Vagina (tissue), 2 donors: ENCODE measurements at places on chromosomes 4 and X.

- no peak for DNase-seq
Observed at GRCh38 chrX:40105835-40106675, 8.3 kb upstream of the BCOR start.

- DNase-seq: no peak
Observed at GRCh38 chr4:177680308-177680707, 238.1 kb upstream of the AGA start.

DNA sequence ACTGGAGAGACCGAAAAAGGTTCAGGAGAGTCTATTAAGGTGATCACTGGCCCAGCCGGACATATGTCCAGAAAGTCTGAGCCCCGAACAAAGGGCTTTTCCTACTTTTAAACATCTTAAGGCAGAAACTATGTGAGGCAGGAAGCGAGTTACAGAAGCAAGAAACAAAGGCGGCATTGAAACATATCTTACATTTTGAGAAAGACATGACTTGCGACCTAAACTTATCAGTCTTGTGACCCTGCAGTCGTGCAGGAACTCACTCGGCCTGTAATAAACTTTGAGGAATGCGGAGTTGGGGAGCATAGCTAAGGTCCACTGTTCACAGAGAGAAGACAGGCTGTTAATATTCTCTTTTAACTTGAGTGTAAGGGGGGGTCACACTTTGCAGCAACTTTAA, 158.7 kb downstream of the TBX22 start:
- DNase-seq: no peak

DNA sequence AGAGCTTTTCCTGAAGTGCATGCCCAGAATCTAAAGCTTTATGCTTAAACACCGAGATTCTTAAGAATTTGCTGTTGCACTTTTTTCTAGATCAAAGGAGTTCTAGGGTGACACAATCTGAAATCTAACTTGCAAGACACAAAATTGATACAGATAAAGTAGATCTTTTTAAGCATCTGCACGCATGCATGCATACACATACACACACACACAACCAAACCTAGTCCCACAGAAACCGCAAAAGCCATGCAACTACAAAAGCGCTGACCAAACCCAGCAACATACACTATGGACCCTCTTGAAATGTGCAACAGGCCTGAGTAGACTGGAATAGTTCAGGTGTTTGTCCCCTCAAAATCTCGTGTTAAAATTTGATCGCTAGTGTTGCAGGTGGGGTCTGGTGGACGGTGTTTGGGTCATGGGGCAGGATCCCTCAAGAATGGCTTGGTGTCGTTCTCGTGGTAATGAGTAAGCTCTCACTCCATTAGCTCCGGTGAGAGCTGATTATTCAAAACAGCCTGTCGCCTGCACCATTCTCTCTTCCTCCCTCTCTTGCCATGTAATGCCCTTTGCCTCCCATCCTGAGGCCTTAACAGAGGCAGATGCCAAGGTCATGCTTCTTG, 52.7 kb downstream of the IRF2 start:
- DNase-seq: no peak

- no peak for DNase-seq
Observed at GRCh38 chr4:129176864-129177263, 80.9 kb downstream of the C4orf33 start.

DNA sequence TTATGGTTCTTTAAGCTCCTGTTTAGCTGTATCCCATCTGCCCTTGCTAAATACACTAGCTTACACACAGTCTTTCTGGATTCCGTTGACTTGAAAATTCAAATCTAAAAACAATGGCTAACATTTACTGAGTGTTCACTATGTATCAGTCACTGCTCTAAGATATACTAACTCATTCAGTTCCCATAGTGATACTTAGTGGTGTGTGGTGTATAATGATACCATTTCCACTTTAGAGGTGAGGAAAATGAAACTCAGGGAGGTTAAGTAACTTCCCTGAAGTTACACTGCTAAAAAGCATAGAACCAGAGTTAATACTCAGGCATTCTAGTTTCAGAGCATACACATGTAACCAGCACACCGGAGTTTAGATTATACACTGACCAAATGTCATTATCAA, 762.0 kb downstream of the GRID2 start:
- DNase-seq: no peak

- no peak for DNase-seq
Observed at GRCh38 chrX:14529290-14529989, at the start of gene GLRA2. TSS of gene GLRA2 (plus strand) at chrX:14529536. CDS start at chrX:14530058, 522 bp downstream.

GRCh38 chrX:7603387-7603786, 239.6 kb upstream of the VCX start:
- DNase-seq: no peak

GRCh38 chr4:38411092-38411491, 252.9 kb upstream of the KLF3 start:
- DNase-seq: no peak

- DNase-seq: no peak
Observed at GRCh38 chrX:437661-438390, 51.1 kb upstream of the PPP2R3B start.

GRCh38 chr4:5206016-5206790, 154.9 kb downstream of the STK32B start:
- peak; percentile 92 for DNase-seq

- DNase-seq: no peak
Observed at GRCh38 chrX:148416931-148417330, 83.5 kb upstream of the AFF2 start.

DNA sequence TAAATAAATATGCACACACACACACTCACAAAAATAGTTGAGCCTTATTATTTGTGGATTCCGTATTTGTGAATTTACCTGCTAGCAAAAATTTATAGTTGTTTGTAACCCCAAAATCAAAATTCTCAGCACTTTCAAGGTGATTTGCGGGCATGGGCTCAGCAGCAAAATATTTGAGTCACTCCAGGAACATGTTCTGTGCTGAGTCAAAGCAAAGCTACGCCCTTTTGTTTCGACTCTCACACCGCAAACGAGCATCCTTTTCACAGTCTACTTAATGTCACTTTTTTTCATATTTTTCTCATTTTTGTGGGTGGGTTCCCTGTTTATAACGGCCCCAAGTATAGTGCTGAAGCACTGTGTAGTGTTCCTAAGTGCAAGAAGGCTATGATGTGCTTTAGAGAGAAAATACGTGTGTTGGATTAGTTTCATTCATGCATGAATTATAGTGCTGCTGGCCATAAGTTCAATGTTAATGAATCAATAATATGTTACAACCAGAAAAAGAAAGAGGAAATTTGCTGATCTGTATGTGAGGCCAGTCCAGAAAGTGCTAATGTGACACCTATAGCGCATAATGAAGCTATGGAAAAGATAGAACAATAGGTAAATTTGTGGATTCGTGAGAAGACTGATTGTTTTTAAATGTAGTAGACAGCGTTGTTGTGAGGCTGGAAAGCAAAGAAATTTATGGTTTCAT, 723.2 kb upstream of the AGA start:
- no peak for DNase-seq

- no peak for DNase-seq
Observed at GRCh38 chrX:81377329-81377728, 175.4 kb downstream of the SH3BGRL start.

- no peak for DNase-seq
Observed at GRCh38 chrX:49287665-49288064, 15.8 kb upstream of the GAGE10 start.

GRCh38 chr4:123415977-123416376, 19.4 kb downstream of the SPRY1 start:
- no peak for DNase-seq

DNA sequence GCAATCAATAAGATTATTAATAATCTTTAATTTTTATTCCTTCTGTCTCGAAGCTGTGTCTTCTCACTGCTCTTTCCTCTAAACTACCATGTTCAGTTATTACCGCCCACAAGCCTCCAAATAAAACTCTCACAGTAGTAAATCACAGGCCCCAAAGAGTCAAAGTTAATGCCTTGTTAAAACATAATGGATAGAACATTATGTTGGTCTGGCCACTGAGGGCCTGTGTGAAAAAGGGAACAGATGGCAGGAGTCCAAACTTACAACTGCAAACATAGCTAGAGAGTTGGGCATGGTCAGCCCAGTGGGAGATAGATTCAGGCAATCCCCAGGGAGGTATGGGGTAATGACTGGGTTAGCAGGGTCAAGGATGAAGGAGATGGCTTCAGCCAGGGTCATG, 84.6 kb upstream of the TNIP3 start:
- DNase-seq: no peak

GRCh38 chr4:152467101-152467500, 68.8 kb downstream of the FBXW7 start:
- DNase-seq: no peak

- no peak for DNase-seq
Observed at GRCh38 chr4:87580057-87580456, 28.3 kb upstream of the DSPP start.

DNA sequence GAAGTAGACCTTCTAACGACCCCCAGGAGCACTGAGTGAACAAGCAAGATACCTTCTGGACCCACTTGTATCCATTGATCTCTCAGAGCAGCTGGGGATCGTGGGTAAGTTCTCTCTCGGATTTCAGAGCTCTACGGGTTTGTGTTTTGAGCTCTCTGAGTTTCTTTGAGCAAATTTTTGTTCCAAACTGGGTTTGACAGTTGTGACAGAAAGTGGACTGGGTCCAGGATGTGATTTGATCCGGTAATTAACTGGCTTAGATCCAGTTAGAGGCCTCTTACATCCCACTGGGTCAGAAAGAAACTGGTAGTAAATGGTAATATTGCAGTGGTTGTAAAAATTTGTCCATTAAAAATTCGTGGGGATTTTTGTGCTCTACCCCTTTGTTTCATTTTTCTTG, 459.2 kb downstream of the INPP4B start:
- DNase-seq: no peak

- no peak for DNase-seq
Observed at GRCh38 chr4:139763672-139764071, 98.1 kb downstream of the MGST2 start.

DNA sequence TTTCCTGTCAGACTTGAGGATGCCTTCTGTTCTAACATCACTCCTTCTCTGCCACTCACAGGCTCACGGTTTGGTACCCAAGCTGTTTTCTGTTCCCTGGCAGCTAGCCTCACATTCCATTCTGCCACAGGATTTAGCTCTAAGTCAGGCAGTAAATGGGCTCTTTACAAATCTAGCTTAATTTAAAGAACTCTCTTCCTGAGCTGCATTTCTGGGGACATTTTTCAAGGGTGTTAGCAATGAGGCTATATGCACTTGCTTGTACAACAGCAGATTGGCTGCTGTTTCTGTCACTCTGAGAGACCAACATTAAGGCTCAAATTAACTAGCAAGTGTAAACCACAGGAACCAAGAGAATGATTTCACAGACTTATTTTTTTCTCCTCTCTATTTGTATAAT, 337.8 kb upstream of the NOCT start:
- DNase-seq: no peak

DNA sequence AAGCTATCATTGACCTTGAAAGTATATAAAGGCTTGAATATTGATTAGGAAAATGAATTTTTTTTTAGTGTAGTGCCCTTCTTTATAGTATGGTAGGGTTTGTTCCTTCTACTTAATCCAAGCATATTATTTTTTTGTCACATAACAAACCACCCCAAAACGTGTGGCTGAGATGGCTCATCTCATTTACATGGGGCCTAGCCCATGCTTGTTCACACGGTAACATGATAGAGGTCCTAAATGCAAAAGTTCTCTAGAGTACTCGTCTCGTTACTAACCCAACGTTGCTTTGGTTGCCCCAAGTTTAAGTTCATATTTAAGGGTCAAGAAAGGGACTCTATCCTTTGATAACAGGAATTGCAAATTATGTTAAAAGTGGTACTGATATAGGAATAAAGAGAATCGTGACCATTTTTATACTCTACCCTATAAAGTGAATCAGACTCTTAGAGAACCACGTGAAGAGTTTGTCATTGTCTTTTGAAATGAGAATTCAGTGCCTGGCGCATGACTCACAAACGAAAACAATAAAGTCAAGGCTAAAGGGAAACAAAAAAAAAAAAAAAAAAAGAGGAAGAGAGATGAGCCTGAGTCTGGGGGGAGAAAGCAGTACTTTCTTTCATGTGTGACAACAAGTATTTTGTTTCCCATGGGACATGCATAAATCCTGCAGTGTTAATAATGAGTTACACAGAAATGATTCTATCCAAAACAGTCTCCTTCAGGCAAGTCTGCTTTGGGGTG, 402.8 kb upstream of the NWD2 start:
- DNase-seq: no peak

DNA sequence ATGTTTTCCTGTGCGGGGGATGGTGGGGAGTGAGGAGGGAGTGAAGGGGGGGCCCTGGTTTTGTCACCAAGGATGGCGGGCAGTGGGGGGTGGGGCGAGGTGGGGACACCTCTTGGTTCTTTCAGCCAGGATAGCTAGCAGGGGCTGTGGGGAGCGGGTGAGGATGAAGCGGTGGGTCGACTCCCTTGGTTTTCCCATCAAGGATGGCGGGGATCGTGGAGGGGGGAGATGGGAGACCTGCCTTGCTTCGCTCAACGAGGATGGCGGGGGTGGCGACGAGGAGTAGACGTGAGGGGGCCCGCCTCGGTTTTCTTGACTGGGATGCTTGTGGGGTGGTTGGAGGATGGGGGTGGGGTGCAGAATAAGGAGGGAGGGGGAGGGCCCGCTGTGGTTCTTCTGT, 643 bp downstream of the FHL1 start:
- DNase-seq: no peak

DNA sequence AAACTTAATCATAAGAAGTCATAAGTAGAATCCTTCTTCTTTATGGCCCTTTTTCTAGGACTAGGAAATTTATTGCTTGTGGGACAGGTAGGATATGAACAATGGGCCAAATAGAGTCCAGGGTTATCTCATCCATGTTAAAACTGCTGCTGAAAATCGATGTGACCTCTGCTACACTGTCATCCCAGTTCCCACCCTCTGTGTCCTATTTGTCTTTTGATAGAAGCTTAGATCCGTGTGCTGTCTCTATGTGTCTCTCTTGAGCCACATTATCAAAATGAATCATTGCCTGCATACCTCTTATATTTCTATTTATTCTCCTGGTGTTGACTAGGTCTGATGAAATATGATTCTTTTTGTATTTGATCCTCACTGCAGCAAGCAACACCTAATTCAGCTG, 661.4 kb downstream of the DACH2 start:
- no peak for DNase-seq

- DNase-seq: peak; percentile 64
Observed at GRCh38 chrX:71992711-71993110, 82.1 kb downstream of the NHSL2 start.

DNA sequence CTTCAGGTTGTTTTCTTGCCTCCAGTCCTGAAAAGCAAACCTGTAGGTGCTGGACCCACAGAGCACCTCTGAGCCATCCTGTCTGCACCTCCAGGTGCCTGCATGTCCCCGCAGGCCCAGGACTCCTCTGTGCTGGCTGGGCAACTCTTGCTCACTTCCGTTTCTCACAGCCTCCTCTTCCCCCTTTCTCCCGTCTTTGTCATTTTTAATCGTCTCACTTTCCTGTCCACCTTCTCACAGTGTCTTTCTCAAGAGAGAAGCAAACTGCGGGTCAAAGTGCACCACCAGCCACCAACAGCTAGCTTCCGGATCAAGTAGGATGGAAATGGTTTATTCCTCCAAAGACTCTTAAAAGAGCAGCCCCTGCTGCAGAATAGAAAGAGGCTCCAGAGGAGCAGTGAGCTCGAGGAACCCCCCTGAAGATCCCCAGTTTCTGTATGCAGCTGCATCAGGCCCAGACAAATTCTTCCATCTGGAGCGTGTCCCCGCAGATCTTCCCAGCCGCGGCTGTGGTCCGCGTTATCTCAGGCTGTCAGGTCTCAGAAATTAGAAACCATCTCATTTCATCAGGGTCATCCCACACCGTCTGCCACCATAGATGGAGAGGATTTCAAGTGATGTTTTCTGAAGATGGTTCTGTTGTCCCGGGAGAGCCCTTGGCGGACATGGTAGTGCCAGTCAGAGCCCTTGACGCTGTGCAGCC, 87.7 kb downstream of the FHDC1 start:
- DNase-seq: no peak

- no peak for DNase-seq
Observed at GRCh38 chrX:53494436-53494835, 60.3 kb upstream of the HSD17B10 start.
